ENCODE measurements at places on chromosomes 11 and 22.

GRCh38 chr22:30354644-30355043, 2.0 kb downstream of the SF3A1 start:
- no peak for DNase-seq

- DNase-seq, result no peak
These were observed 9.5 kb downstream of the MAP4K2 start for GRCh38 chr11:64793271-64794160.

- no peak for DNase-seq
These were observed 32.2 kb downstream of the CSNK2A3 start for GRCh38 chr11:11320825-11321224.

DNA sequence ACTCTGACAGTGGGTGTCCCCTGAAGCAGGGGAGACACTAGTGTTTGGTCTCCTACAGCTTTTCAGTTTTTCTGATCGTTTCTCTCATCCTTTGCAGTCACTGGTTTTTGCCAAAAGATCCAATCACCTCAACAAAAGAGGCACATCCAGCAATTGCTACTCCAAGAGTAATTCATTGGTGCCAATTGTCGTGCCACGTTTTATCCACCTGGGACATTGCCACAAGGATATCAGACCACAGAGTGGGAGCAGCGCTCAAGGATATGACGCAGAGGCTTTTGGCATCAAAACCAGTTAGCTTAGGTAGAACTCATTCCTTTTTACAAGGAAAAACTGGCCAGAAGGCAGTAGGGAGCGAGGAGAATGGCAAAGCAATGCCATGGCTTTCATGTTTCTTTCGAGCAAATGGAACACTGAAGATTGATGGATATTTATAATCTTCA, 40.9 kb upstream of the BLID start:
- DNase-seq, result no peak

- no peak for DNase-seq
These were observed 56.0 kb downstream of the DCUN1D5 start for GRCh38 chr11:103035791-103036434.

DNA sequence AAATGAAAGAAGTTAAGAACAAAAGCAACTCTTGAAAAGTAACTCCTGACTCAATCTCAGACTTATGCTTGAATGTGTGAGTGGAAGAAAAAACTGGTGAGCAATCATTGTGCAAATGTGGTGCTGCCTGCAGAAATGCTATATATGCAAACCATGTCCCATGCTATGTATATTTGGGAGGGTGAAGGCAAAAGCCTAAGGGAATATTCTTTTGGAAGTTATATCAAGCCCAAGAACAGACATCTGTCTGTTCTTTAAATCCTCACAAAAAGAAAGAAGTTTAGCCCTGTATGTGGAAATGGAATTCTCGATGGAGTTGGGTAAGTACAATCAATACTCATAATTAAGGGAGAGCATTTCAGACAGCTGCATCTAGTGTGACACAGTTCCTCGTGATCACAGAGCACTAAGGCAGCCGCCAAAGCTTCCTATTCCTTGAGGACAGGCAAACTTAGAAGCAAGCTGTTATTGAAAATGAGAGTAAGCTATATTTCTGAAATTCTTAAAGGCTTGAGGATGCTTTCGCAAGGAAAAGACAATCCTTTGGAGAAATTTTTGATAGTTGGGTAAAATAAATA, 406.5 kb upstream of the CHORDC1 start:
- no peak for DNase-seq

- DNase-seq, result no peak
These were observed 68.3 kb downstream of the BCR start for GRCh38 chr22:23248583-23248982.

- DNase-seq, result no peak
These were observed 43.2 kb downstream of the LMO1 start for GRCh38 chr11:8220261-8221045.

Measured in stimulated activated CD8-positive, alpha-beta memory T cell treated with anti-CD3 and anti-CD28 coated beads, Interleukin-7, amount 100 ng/mL, for 24 hours (primary cell).